ENCODE measurements at places on chromosomes 4 and X.

GRCh38 chrX:44705817-44706551, 137.8 kb upstream of the DUSP21 start:
- DNase-seq: no peak

DNA sequence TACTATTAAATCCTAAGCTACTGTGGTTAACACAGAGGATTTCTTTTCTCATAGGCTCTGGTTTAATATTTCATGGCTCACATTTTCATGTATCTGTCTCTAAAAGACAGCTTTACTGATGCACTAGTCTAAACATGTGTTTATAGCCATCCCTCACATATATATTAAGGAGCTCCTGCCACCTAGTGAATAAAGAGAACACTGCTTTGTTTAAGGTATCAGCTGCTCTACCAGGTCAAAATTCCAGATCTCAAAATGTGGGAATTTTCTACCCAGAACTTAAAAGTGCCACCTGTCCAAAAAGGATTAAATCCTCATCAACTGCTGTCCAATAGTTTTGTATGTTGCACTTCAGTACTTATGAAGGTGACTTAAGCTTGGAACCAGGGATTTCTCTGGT, 188.5 kb upstream of the TEX13C start:
- no peak for DNase-seq

DNA sequence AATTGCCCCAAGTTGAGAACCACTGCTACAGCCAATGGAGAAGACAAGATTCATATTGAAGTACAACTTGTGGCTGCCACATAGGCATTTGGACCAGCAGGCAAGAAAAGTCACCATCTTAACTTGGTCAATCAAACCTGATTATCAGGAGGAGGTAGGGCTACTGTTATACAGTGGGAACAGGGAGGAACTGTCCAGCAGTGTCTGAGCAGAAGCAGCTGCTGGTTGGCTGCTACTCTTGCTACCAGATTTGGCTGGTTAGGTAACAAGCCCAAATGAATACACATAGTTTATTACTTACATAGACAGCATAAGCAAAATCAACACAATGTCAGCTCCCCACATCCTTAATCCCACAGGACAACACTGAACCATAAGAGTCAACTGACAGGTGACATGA, 39.4 kb downstream of the ATP1B4 start:
- DNase-seq: no peak

- no peak for DNase-seq
Measured at GRCh38 chrX:51494409-51494808, 2.0 kb downstream of the NUDT11 start.

GRCh38 chrX:112359906-112360305, 277.3 kb upstream of the TRPC5 start:
- DNase-seq: no peak

- DNase-seq: peak; percentile 30
Measured at GRCh38 chrX:135973025-135973547, 702 bp downstream of the MMGT1 start.

DNA sequence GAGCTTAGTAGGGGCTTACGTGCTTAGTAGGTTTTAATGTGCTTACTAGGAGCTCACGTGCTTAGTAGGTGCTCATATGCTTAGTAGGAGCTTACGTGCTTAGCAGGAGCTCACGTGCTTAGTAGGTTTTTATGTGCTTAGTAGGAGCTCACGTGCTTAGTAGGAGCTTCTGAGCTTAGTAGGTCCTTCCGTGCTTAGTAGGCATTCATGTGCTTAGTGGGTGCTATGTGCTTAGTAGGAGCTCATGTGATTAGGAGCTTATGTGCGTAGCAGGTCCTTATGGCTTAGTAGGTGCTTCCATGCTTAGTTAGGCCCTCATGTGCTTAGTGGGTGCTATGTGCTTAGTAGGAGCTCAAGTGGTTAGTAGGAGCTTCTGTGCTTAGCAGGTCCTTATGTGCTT, 59.4 kb downstream of the SHOX start:
- DNase-seq: no peak

DNA sequence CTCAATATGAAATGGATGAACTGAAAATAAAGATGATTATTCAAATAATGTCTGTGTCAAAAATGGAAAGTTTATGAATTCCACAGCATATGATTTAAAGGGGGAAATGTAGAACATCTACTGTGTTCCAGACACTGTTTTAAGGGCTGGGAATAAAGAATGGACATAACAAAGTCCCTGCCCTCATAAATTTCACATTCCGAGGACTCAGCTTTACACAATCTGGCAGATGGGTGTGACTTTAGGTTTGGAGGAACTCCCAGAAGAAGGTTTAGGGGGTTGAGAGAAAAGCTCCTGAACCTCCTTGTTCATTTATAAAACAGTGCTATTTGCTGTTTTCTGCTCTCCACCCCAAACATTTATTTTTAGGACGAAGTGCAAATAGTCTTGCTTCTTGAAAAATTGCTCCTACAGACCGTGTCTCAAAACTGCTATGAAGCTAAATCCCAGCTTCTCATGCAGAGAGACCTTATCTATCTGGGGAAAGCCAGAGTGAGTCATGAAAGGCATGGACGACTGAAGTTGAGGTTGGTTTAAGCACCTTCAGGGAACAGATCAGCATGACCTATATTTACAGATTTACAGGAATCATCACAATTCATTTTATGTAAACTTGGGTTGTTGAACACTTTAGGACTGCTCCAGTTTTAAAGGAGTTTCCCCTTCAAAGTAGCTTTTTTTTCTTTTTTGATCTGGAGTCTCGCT, 184.3 kb downstream of the HS6ST2 start:
- DNase-seq: no peak

All from suppressor macrophage treated with lipopolysaccharide for 1 hour (primary cell).